ENCODE measurements at places on chromosomes 13 and 19.

GRCh38 chr19:34386645-34387445, 17.4 kb upstream of the PDCD2L start:
- DNase-seq, result no peak

DNA sequence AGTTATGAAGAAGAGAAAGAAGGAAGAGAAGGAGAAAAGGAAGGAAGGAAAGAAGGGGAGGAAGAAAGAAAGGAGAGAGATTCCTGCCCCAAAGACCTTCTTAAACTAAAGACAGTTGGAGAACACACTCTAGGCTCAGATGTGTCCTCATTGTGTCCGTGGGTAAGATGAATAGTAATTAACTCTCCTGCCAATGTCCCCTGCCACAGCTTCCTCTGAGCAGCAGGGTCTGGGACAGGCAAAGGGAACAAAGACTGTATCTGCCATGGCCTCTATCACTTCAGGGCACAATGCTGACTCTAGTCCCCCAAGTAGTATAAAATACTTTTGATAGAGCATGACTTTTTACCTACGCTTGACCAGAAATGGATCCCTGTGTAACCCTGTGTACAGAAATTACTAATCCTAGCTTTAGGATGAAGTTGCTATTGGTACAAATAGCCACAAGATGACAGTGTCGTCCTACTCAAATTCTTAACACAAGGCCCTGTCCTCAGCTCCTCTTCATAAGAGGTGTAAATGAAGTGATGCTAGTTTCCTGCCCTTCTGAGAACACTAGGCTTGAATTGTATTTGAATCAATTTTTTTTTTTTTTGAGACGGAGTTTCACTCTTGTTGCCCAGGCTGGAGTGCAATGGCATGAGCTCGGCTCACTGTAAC, 186.2 kb upstream of the GPR12 start:
- peak; percentile 70 for DNase-seq

GRCh38 chr19:53905787-53906186, 3.3 kb upstream of the CACNG7 start:
- no peak for DNase-seq

DNA sequence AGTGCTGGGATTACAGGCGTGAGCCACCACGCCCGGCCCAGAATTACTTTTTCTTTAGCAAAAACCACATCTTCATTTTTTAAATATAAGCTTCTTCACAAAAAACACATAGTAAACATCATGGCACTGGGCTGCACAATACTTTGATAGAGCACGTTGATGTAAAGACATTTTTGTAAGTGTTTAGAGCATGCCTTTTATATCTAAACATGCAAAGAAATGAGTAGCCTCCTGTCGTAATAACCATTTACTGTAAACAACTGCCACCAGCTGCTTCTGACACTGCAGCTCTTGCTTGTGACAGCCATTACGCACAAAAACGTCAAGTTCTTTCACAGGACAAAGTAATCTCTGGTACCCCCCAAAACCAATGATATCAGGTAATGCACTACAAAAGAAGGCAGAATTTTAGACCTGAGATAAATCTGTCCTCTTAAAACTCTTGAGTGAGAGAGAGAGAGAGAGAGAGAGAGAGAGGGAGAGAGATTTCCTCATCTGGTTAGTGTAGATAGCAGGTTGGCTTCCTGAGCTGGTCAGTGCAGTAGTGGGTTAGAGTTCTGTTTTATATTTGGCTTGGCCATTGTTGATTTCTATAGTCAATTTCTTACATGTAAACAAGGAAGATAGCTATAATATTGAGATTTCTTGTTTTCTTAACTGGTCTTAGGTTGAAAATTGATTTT, 6.7 kb upstream of the ZNF548 start:
- no peak for DNase-seq

GRCh38 chr19:16605553-16605994, 22.4 kb downstream of the MED26 start:
- no peak for DNase-seq

GRCh38 chr19:10243606-10244005, 8.4 kb upstream of the MRPL4 start:
- DNase-seq, result no peak
